ENCODE measurements at places on chromosomes 5 and 9. TPM values are rescaled to one million over a fixed set of nuclear protein-coding genes. Genes with fewer than 3 reads are reported as not detected.

GRCh38 chr9:34957492-34958410, at the start of gene PHF24:
TSS of gene PHF24 (plus strand) at chr9:34958285. CDS start at chr9:34971299, 13,014 bp downstream.
- no peak for DNase-seq

DPYSL3 gene
- 22.1 TPM for total RNA-seq

PLK2 gene
- total RNA-seq, result 66.4 TPM

GRIN1 gene
- not detected for total RNA-seq

All from Right ventricle myocardium inferior (tissue), 1 donor.